NCI-H2081 treated with DMSO at 0.1 percent for 48 hours (cell line): ENCODE measurements at places on chromosomes 5 and 9.

- no peak for DNase-seq
These were observed 152.3 kb upstream of the KLF9 start for GRCh38 chr9:70566751-70567150.

DNA sequence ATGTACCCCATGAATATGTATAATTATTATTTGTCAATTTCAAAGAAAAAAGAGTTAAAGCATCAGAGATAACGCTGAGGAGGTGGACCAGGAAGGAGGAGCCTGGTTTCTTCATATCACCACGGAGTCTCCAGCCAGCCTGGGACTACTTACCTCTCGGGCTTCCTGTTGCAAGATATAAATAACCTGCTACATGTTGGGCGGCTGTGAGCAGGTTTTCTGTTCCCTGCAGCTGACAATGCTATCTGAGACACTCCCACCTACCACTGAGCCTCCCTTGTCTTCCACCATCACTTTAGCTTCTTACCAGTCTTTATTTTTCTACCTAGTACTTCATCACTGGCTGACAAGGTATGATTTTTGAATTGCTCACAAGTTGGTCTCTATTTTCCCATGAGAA is 102.7 kb upstream of the CPEB4 start:
- no peak for DNase-seq

DNA sequence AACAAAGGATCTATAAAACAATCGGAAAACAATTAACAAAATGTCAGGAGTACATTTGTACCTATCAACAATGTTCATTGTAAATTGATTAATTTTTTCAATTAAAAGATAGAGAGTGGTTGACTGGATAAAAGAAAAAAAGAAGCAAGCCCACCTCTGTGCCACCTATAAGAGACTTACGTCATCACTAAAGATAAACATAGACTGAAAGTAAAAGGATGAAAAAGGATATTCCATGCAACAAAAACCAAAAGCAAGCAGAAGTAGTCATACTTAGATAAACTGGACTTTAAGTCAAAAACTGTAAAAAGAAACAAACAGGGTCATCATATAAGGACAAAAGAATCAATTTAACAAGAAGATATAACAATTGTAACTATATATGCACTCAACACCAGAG is 197.4 kb downstream of the RASEF start:
- no peak for DNase-seq

GRCh38 chr9:14347406-14348122 is 33.6 kb upstream of the NFIB start:
- DNase-seq, result no peak

GRCh38 chr5:172347496-172348052 is 64.0 kb upstream of the UBTD2 start:
- DNase-seq, result no peak

DNA sequence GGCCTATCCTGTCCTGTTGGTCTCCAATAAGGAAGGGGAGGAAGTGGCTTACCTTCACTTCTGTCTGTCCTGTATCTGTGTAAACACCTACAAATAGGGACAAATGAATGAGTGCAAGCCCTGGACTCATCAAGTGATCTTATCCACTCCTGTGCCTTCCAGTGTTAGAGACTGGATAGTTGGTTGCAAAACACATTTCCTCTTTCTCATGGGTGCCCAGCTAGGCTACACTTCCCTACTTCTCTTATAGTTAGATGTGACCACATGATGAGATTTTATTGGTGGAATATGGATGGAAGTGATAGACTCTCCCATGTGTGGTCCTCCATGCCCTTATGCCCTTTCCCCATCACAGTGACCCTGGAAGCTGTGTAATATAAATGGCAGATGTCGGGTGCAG is 16.9 kb upstream of the PFDN1 start:
- DNase-seq, result no peak

DNA sequence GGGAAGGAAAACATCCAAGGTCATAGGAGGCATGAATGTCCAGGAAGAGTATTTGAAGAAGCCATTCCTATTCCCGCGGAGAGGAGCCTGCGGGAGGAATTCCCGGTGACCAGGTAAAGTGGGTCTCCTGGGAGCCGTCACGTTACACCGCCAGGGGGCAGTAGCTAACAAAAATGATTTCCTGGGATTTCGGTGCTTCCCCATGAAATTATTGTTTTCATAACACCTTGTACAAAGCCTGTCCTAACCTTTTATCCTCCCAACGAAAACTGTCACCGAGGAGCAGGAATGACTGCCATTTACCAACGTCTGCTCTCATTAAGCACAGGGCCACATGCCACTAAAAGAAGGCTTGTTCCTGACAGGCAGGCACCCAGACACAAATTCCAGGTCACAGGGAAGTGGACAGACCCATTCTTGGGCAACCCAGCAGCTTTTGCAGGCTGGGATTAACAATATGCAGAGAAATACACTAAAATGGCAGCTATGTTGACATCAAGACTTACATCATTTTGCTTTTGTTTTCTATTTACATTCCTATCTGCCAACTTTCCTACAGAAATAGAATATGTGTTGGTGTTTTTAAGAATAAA is 41.2 kb upstream of the CTSL start:
- DNase-seq, result no peak

DNA sequence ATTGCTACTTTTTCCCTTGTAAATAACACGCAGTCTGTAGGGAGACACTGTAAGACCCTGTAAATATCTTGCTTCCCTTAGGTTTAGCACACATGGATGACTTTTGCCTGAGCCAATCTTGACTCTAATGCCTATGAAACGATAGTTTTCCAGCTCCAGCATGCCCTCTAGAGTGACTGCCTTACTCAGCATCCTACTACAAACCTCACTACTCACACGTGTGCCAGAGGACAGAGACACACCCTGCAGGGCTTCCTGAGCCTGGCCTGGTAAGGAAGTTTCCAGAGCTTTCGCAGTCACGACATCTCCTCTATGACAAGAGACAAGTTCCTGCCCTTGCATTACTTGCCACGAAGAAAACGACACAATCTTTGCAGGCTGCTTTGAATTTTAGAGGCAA is 138.1 kb downstream of the ATPSCKMT start:
- no peak for DNase-seq

DNA sequence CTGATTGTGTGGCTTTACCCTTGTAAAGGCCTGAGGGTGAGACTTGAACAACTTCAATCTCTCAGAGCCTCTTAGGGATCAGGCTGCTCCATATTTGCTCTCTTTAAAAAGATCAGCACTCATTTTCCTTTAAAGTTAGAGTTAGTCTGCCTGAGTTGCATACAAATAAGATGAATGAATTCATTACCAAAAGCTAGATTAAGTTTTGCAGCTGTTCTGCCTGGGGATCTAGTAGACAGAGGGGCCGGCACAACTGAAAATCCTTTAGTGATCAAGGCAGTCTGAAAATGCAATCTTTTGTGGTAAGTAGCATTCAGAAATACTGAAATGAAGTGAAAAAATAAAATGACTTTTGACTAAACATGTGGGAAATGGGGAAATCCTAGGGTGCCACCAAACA is 264.0 kb downstream of the MAN2A1 start:
- DNase-seq, result no peak
